Cortex of kidney (tissue), 1 donor: ENCODE measurements at places on chromosomes 6 and 20.

DNA sequence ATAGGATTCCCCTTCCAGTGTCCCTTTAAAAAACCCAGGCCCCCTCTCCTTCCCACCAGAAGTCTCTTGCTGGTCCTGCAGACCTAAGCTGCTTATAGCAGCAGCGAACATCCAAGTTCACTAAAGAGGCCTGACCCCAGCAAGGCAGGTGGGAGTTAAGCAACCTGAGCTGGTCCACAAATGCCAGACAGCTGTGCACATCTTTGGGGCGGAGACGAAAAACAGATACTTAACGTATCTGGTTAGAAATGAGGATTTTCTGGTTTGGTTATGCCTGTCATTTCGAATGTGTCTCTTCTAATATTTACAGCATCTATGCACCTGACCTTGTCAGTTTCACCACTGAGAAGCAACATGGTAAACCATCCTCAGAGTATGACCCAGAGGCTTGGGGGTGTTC lies 87.8 kb downstream of the SLC2A10 start:
- DNase-seq: no peak

DNA sequence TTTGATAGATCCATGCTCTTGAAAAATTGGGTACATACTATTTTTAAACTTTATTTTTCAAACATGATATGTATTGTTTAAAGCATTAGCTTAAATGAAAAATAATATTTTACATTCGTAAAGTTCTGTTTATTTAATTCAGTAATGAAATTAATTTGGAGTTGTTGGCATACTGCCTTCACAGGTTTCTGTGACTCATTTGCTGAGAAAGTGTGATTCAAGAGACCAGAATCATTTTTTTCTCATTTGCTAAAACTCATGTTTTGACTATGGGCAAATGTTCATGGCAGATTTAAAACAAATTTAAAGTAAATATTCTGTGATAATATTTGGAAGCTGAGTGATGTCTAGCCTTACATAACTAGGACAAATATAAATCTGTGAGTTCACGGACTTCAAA lies 230.4 kb downstream of the BCKDHB start:
- no peak for DNase-seq

DNA sequence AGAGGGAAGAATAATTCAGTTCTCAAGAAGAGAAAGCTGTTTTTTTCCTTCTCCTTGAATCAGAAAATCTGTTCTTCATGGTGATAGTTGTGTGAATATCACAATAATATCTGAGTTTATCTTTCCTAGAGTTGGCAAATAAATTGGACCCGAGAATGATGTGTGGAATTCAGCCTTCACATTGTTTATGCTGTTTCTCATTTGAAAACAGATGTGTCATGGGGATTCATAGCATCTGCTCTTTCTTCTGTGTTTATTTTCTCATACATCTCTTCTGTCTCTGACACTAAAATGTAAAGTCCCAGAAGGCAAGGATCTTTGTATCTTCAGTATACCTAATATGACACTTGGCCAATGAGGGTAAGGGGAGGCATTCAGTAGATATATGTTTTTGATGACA lies 103.6 kb upstream of the SGK1 start:
- DNase-seq: no peak

GRCh38 chr6:54907355-54907754 lies 60.8 kb downstream of the FAM83B start:
- DNase-seq: no peak

GRCh38 chr20:41367393-41367695 lies 726 bp upstream of the EMILIN3 start:
- DNase-seq: no peak

GRCh38 chr6:89555031-89555430 lies 83.5 kb downstream of the LYRM2 start:
- no peak for DNase-seq

- no peak for DNase-seq
Observed at GRCh38 chr6:1636971-1637871, 27.5 kb downstream of the FOXC1 start.

- DNase-seq: no peak
Observed at GRCh38 chr20:9038791-9039535, 29.9 kb upstream of the PLCB4 start.

GRCh38 chr6:72035966-72036365 lies 149.6 kb downstream of the RIMS1 start:
- no peak for DNase-seq

GRCh38 chr6:26223228-26223627 lies 136.0 kb downstream of the HFE start:
- DNase-seq: no peak

GRCh38 chr6:15171026-15171425 lies 74.8 kb upstream of the JARID2 start:
- no peak for DNase-seq

DNA sequence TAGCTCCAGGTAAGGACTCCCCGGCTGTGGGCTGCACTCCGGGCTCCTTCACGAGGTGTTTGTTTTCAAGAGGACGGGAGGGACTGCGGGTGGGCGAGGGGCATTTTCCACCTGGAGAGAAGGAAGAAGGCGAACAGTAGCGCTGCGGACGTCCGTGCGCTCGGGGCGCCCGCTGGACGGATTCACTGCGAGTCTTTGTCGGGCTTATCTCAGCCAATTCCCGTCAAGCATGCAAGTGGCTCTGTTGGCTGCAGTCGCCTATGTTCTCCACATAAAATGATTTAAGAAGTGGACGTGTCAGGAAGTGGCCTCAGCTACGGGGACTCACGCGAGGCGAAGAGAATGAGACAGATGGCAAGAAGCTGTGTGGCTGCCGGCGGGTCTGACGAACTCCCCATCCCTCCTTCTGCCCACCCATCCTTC lies 332 bp downstream of the GRIK2 start:
- no peak for DNase-seq

DNA sequence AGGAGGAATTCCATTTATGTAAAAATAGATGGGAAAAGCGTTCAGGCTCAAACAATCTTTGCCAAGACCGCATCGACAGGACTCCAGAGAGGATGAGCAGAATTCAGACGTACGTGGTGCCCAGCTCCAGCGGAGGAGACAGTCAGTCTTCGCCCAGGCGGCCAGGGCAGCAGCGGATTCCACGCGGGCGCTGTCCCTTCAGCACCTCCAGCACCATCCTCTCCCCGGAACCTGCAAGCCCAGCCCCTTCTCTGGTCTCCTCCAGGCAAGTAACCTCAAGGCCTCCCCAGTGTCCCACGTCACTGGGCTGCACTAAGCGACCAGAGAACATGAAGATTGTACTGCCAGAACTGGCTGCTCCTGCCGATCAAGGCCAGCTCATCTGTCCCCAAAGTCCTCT lies 2.8 kb upstream of the KCNQ2 start:
- no peak for DNase-seq

DNA sequence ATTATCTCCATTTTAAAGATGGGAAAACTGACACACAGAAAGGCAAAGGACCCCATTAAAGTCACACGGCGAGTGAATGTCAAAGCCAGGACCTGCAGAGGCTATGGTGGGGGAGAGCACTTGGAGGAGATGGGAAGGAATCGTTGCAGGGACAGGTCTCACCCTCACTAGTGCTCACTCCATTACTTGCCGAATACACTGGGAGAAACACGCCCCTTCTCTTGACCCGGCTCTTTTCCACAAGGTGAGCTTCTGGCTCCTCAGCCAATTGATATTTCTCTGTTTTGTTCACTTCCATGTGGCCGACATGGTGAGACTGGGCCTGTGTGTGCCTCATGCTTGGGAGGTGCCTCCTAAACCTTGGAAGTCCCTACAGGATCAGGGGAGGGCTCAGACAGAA lies 117.8 kb upstream of the KCNG1 start:
- DNase-seq: no peak

GRCh38 chr6:125733516-125734300 lies 15.7 kb upstream of the HEY2 start:
- no peak for DNase-seq

DNA sequence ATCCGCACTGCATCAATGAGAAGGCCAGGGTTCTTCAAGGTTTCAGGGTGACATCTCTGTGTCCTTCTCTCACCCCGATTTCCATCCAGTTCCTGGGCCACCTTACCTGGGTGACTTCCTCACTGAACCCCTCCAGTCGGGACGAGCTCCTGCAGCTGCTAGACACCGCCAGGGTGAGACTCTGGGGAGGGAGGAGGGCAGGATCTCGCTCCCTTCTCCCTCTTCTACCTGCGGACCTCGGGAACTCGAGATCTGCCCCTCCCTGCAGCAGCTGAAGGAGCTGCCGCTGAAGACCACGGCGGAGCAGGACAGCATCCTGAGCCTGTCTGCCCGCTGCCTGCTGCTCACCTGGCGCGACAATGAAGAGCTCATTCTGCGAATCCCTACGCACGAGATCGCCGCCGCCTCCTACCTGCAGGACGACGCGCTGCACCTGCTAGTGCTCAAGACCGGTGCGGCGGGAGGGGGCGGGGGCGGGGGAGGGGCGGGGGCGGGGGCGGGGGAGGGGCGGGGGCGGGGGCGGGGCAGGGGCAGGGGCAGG lies 7.5 kb downstream of the CCM2L start:
- DNase-seq: no peak

DNA sequence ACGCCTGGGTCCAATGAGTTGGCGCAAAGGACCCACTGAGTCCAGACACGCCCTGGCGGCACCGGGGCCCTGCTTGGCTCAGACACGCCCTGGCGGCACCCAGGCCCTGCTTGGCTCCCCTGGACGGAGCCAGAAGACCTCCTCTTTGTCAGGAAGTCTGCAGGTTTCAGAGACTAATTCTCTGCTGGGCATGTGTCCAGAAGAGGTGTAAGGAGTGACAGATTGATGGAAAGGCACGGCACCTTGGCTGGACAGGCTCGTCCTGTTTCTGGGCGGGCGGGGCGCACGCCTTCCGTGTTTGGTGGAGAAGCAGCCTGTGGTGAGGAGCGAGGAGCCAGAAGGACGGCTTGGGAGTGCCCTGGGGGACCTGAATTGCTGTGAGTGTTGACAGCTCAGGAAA lies 23.1 kb upstream of the DACT2 start:
- no peak for DNase-seq

DNA sequence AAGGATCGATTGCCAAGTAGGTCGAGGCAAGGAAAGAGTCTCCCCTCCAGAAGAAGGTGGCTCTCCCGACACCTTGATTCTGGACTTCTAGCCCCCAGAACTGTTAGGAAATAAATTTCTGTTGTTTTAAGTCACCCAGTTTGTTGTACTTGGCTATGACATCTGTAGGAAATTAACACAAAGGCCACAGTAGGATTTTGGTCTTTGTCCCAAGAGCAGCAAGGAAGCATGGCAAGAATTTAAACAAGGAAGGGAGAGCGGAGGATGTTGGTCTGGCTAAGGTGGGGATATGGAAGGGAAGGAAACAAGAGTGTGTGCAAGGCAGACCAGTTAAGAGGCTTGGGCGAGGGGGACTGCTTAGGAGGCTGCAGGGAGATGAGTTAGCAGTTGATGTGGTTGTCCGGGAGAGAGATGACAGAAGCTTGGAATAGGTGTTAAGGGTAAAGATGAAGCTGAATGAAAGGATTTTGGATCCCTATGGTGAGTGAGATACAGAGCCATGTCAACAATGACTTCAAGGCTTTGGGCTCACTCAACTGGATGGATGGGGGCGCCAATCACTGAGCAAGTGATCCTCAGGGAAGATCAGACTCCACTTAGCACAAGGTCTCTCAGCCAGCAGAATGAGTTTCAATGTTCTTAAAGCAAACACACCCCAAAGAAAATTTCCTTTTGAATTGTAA lies 140.5 kb upstream of the ZNF217 start:
- DNase-seq: no peak

DNA sequence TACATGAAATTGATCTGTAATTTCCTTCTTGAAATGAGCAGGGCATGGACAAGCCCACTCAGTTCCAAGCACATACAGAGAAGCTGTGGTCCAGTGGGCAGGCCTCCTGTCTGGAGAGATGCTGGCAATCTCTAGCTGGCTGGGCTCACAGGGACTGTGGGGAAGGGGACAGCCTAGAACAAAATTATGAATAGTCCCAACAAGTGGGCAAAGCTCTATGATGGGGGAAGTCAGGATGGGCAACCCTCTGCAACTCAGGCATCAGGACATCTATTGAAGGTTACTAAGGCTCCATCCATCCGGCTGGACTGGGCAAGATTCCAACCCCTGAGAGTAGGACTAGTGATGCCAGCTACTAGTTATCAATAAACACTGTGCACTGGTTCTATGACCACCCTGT lies 40.9 kb downstream of the TRERF1 start:
- DNase-seq: no peak

DNA sequence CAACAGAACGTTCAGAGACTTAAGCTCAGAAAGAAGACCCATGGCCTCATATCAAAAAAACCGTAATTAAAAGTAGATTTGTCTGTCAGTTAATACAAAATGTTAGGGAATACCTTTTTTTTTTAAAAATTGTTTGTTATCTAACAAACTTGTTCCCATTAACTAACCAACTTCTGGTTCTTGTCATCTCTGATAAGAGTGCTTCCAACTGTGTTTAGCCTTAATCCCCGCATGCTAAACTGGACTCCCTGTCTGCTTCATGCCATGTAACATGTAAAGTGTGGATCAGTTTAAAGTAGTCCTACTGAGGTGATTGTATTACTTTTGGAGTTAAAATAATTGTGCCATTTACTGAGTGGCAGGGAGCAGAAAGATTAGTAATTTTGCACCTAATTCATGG lies 6.3 kb downstream of the JARID2 start:
- no peak for DNase-seq

DNA sequence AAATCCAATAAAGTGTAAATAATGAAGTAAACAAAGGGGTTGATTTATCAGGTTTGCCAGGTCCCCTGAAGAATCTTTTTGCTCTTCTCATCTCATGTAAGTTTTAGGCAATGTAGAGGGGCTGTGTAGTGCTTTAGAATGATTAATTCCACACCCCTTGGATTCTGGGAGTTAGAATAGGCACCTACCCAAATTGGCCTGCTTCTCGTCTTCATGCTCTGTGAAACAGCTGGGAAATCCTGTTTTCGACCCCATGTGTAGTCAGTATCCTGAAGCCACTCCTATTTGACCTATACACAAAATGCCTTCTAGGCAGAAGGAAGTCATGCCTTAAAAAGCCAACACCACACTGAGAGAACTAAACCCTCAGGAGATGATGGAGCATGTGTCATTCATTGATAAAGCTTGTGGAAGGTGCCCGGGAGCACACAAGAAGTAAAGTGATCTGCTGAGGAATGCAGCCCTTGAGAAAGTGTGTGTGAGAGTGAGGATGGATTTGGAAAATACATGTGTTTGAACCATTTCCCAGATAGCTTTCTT lies 170.9 kb downstream of the KLHL32 start:
- DNase-seq: no peak

DNA sequence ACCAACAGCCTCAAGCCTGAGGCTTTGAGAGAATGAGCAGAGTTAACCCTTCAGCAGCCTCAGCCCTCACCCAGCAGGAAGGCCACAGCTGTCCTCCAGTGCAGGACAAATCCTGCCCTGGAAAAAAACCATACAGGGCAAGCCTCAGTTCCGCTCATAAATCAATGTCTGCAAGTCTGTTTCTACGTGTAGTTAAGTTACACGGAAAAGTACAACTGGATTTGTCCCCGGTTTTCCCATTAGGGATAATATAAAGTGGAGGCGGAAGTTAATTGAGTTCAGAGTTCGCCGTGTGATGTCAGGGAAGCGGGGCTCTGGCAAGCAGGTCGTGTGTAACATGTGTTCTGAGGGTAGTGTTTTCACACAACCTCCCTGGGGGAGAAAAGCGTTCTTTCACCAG lies 44.2 kb upstream of the EYA2 start:
- DNase-seq: no peak

- DNase-seq: no peak
Observed at GRCh38 chr20:2401527-2401926, 20.8 kb downstream of the TGM6 start.

- no peak for DNase-seq
Observed at GRCh38 chr20:24405810-24406209, 63.6 kb upstream of the SYNDIG1 start.
